ENCODE measurements at places on chromosomes 6 and 20.
A peak's percentile ranks its signal among the peaks of the same experiment; 100 is the strongest.

GRCh38 chr6:43434001-43434840, 6.9 kb downstream of the ABCC10 start:
- DNase-seq = no peak

- DNase-seq = no peak
Observed at GRCh38 chr6:112560651-112561050, 213.5 kb downstream of the RFPL4B start.

- DNase-seq = no peak
Observed at GRCh38 chr20:52129611-52130010, 62.0 kb downstream of the ZFP64 start.

GRCh38 chr20:5069141-5069806, 50.5 kb downstream of the PCNA start:
- DNase-seq = no peak

DNA sequence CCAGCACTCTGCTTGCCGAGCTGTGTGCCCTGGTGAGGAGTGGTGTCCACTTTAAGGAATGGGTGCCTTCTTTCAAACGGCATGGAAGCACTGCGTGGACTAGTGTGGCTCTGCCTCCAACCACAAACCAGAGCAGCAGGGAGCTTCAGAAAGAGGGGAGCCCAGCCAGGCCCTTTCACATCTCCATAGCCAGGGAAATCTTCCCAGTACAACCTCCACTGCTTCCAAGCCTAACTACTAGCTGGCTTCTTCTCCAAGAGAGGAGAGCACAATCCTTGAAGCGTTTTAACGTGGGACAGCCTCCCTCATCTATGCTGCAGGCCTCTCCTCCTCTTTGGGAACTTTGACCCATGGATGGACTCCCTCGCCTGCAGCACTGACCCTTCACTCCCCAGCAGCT, 26.7 kb downstream of the TNXB start:
- no peak for DNase-seq

DNA sequence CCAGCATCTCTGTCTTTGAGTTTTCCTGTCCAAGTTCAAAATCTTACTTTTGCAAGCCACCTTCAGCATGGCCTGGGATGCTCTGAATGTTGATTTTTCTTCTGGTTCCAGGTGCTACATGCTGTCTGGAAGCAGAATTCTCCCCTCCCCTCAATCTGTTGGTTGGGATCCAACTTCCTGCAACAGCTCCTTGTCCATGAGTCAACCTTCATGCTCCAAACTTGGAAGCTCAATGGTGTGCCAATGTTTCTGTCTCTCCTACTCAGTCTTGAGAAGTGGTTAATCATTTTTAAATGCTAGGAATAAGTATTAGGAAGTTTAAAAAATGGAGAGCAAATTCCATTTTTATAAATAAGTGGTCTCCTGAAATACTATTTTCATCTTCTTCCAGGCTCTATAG, 33.2 kb upstream of the PLEKHG1 start:
- DNase-seq = no peak

GRCh38 chr6:34201455-34202107, 35.1 kb upstream of the HMGA1 start:
- no peak for DNase-seq

DNA sequence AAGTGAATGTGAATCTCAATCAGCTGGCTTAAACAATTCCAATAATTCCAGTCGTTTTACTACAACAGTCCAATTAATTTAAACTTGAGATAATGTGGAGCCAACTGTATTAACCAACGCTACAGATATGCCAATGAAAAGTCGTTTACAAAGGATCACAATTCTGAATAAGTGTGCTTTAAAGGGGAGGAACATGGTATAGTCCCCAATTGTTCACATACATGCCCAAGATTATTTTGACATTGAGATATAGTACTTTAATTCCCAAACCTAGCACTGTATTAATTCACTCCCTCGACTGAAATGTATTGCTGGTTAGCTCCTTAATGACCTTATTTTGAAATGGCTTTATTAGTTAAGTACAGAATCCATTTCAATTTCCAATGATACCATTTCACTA, 2.5 kb downstream of the AKIRIN2 start:
- no peak for DNase-seq

GRCh38 chr6:14656649-14657048, 539.1 kb downstream of the CD83 start:
- DNase-seq = no peak

DNA sequence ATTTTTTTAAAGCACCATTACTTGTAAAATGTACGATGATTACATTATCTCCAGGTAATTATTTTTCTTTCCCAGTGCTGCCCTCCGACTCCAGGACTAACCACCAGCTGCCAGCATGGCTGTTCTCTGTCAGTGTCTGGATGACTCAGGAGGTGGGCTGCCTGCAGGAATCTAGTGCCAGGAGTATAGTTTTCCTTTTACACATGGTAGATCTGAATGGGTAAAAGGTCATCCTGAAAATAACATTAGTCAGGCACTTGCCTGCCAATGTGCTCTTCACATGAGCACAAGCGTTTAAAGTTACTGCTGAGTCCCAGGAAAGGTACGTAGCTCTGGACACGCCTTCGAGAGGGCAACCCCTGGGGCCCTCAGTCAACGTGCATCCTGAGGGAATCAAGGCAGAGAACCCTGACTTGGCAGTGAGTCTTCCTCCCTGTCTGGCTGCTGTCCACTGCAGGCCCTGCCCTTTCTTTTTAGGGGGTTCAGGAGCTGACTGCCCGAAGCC, 2.4 kb downstream of the DYNLT1 start:
- peak; percentile 75 for DNase-seq

GRCh38 chr6:147870506-147871110, 362.1 kb downstream of the SAMD5 start:
- DNase-seq = no peak

- no peak for DNase-seq
Observed at GRCh38 chr20:39225536-39225935, 263.4 kb downstream of the DHX35 start.

DNA sequence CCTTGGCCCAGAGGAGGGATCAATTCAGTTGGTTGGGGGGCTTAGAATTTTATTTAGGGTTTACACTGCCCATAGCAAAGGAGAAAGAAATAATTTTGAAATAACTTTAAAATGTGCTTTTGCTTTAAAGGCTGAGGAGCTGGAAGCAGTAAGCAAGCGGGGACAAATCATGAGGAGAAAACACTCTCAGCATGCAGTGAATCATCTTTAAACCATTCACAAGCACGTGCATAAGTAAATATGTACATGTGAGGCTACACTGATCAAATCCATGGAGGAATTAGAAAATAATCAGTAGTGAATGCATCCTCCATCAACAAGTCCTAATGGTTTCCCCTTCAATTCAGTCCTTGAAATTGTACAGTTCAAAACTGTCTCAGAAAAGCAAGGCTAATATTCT, 181.0 kb downstream of the MTFR2 start:
- DNase-seq = no peak

DNA sequence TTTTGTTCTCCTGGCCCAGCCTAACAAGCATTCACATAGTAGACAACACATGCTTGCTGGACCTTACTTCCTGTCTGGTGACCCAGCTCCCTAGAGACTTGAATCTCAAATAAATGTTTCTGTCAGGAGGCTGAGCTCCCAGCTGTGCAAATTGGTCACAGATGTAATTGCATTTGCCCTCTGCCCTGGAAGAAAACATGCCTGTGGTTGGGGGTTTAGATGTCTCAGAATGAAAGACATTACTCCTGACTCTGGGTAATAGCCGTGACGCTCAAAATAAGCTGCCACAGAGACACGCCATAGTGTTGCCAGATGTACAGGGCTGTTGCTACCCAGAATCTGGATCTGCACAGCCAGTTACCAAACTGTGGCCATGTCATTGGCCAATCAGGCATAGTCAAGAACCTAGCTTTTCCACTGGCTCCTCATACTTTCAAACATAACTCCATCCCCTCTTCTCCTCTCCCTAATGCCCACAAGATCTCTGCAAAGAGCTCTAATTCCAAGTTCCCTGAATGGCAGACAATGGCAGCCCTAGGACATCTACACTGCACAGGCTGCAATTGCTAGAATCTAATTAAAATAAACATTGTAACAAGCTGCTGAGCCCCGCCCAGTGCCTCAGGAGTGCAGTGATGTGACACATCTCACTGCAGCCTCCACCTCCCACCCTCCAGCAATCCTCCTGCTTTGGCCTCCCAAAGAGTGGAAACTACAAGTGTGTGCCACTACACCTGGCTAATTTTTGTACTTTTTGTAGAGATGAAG, 32.8 kb upstream of the GMPR start:
- peak; percentile 24 for DNase-seq

- no peak for DNase-seq
Observed at GRCh38 chr6:154403788-154404187, 47.2 kb upstream of the IPCEF1 start.

DNA sequence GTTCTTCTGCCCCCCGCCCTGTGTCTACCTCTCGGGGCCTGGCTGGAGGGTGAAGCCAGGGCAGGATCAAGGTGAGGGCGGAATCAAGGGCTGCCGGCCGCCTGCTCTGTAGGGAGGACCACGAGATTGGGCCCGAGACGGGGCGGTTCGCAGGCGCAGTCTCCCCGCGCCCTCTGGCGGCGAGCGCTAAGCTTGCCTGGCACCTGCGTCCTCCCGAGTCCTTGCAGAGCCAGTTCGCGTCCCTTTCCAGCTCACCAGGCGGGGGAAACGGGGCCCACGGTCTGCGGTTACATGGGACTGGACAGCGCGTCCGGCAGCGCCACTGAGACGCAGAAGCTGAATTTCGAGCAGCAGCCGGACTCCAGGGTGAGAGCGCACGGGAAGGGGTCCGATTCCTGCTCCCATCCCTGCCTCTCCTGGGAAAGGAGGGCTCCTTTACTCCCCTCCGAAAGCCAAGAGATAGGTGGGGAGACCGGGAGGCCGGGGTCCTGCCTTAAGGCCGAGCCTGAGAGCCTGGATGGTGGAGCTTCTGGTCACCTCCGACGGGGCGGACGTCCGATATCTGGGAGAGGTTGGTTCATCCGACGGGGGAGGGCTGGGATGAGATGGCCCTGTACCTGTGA, 3.6 kb upstream of the MATN4 start:
- DNase-seq = no peak

DNA sequence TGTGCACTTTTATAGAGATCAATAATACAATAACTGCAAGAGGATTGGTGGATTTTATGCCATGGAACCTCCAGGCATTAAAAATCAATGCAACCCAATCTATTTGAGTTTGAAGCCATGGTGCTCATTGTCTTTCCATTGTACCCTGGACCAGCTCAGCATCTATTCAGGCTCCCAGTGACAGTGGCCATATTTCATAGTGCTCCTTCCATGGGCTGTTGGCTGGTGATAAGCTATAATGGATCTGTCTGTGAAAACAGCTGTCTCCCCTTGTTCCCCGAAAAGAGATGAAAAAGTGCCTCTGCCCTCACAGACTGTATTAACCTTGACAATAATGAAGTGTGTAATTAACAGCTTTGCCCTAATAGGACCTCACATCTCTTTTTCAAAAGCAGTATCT, 74.3 kb downstream of the LAMP5 start:
- DNase-seq = no peak

DNA sequence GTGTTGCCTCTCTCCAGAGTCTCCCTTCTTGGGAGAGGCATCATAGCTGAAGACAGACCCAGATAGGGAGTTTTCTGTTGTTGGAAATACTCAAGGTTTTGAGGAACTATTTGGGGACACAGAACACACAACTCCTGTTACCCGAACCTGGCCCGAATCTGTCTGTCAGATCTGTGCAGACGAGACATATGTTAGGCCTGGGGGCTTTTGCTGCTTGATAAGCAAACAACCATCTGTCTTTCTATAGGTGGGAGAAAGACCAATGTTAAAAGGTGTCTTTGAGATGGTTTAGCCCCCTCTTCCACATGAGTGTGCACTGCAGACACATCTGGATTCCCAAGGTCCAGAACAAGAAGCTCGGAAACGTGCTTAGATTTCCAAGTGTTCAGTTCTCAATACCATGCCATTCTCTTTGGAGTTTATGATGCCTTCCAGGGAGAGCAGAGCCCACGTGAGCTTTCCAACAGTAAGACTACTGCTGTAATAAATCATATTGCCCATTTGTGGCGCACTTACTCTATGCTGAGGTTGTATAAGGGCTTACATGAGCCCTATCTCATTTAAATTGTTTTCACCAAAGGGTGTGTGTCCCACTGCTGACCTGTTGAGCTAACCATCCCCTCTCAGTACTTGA, 3.8 kb upstream of the STX16 start:
- no peak for DNase-seq

- DNase-seq = no peak
Observed at GRCh38 chr20:30168025-30168799, 1089.3 kb upstream of the DEFB115 start.

- DNase-seq = no peak
Observed at GRCh38 chr20:16390991-16391390, 182.3 kb downstream of the KIF16B start.

- no peak for DNase-seq
Observed at GRCh38 chr6:16704401-16705045, 56.7 kb downstream of the ATXN1 start.

- no peak for DNase-seq
Observed at GRCh38 chr6:22001396-22002027, 295.3 kb downstream of the PRL start.

GRCh38 chr6:53833155-53833554, 38.4 kb downstream of the LRRC1 start:
- no peak for DNase-seq

DNA sequence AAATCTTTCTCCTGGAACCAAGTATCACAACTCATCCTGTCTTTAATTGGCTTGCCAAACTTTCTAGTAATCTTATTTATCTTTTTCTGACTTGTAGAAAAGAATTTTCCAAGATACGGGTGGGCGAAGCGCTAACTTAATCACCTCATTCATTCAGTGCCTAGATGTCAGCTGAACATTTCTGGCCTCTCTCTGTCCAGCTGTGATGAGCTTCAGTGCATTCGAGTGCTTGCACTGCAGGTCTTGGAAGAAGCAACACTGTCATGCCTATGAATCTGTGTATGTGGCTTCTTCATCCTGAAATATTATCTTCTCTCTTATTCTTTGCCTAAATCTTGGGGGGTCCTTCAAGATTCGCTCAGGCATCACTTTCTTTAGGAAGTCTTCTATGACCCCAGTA, 16.3 kb upstream of the ENPP1 start:
- no peak for DNase-seq

GRCh38 chr6:170097505-170098427, 193.1 kb downstream of the DLL1 start:
- no peak for DNase-seq

- DNase-seq = no peak
Observed at GRCh38 chr6:134201716-134202115, 116.2 kb downstream of the SGK1 start.

DNA sequence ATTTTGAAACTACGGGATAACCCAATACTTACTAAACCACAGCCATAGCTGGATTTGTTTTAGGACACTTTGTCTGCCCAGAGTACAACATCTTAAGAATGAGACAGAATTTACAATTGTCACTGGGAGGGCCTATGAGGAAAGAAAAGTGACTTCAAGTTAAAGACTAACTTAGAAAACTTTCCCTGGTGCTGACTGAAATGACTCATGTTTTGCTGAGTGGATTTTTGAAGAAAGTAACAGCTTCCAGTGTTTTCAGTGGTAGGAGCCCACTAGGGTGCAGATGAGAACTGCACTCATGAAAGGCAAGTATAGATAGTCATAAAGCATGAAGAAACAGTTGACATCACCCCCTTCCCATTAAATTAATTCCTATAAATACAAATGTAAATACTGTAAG, 988.2 kb upstream of the MAP3K7 start:
- no peak for DNase-seq

All from T1000 (cell line).